ENCODE measurements at places on chromosomes 2 and 18. TPM values are rescaled to one million over a fixed set of nuclear protein-coding genes. Genes with fewer than 3 reads are reported as not detected.
A peak's percentile ranks its signal among the peaks of the same experiment; 100 is the strongest.

GRCh38 chr2:227221120-227221519 lies 56.7 kb downstream of the COL4A3 start:
- no peaks in the 10 kb centered on the region for H3K4me1 ChIP-seq
- no peaks in the 10 kb centered on the region for H3K27me3 ChIP-seq
- no peak overlapping the region for H3K27ac ChIP-seq

DNA sequence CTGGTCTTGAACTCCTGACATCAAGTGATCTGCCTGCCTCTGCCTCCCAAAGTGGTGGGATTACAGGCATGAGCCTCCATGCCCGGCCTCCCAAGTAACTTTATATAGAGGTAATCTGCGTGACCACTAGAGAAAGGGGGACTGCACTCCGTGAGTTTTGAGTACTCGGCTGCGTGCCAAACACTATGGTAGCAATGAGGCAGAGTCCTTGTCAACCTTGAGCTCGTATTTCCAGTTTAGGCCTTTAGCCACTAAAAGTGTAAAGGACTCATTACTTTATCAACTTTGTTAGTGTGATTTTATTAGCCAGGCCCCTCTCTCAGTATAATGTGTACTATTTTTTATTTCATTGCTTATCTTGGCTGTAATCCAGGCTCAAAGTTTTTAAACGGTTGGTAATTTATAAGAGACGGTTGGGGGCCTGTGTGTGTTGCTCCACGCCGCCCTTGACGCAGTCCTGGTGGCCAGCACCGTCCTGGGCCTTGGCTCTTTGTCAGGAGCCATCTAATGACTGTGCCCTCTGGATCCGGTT lies 56.2 kb downstream of the ZCCHC2 start:
- DNase-seq: no peak
- H3K4me1 ChIP-seq: no peaks in the 10 kb centered on the region
- no peaks in the 10 kb centered on the region for H3K27me3 ChIP-seq
- no peak overlapping the region for H3K4me3 ChIP-seq
- H3K27ac ChIP-seq: peak overlapping the region; percentile 47

GRCh38 chr2:41321351-41321750 lies 726.5 kb upstream of the PKDCC start:
- no peaks in the 10 kb centered on the region for H3K27me3 ChIP-seq
- no peaks in the 10 kb centered on the region for H3K36me3 ChIP-seq
- no peak overlapping the region for H3K4me3 ChIP-seq
- H3K27ac ChIP-seq: no peak overlapping the region
- H3K4me1 ChIP-seq: no peaks in the 10 kb centered on the region
- DNase-seq: no peak

DNA sequence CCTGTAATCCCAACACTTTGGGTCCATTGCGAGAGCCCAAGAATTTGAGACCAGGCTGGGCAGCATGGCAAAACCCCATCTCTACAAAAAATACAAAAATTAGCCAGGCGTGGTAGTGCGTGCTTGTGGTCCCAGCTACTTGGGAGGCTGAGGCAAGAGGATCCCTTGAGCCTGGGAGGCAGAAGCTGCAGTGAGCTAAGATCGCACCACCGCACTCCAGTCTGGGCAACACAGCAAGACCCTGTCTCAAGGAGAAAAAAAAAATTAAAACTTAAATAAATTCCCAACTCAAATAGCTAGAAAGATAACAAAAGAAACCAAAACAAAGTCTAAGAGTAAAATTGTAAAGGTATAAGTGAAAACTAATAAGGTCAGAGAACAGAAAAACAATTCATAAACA lies 6.2 kb downstream of the ASXL2 start:
- peaks cover 3% of the 10 kb centered on the region for H3K36me3 ChIP-seq
- H3K27ac ChIP-seq: no peak overlapping the region
- H3K4me1 ChIP-seq: no peaks in the 10 kb centered on the region
- H3K27me3 ChIP-seq: no peaks in the 10 kb centered on the region
- no peak for DNase-seq

DNA sequence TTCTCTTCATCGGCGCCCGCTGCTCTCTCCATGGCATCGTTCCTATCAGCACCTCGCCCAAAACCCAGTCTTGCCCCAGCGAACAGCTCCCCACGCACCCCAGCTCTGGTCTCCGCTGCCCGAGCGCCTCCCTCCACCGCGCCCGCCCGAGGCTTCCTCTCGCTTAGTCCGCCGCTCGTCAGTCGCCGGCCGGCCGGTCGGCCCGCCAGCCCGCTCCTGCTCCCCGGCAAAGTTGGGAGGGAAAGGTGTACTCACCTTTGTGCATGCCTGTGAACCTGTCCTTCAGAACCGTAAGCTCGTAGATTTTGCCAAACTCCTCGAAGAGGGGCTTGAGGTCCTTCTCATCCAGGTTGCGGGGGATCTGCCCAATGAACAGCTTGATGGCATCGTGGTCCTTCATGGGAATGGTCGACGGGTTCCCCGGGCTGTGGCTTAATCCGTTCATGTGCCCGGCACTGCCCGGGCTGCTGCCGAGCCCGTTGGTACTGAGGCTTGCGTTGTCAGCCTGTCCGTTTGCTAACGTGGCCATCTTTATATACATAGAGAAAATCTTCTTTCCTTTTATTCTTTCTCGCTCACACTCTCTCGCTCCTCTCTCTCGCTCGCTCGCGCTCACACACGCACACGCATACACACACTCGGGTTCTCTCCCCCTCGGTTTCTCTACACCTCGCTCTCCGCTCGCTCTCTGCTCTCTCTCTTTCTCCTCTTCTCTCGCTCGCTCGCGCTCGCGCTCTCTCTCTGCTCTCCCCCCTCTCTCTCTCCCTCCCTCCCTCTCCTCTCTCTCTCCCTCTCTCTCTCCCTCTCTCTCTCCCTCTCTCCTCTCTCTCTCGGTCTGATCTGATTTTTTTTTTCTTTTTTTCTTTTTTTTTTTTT lies at the start of gene CELF4:
Gene CELF4 (minus strand): TSS at position 698 of the 876 bp plus-strand sequence.
- peaks cover 22% of the 10 kb centered on the region for H3K27me3 ChIP-seq
- H3K27ac ChIP-seq: no peak within 1 kb of the TSS
- no peak for DNase-seq
- H3K36me3 ChIP-seq: no peaks in the 10 kb centered on the region
- no peaks in the 10 kb centered on the region for H3K4me1 ChIP-seq

DNA sequence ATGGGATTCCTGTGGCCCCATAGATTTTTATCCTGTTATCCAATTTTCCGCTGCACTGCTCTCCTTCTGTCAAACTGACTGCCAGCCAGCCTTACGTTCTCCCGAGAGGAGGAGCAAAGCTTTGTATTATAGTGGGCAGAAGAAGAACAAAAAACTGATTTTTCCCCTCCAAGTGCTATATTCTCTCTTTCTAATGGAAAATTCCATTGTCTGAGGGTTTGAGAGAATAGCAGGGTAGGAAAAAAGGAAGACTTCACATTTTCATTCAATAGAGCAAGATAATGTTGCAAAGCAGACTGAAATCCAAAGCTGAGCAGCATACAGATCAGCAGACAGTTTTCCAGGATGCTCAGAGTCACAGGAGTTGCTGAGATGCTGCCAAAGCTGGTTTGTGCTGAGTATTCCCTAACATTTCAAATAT lies 238.0 kb downstream of the UBE2E3 start:
- no peak overlapping the region for H3K27ac ChIP-seq
- no peaks in the 10 kb centered on the region for H3K4me1 ChIP-seq
- H3K36me3 ChIP-seq: no peaks in the 10 kb centered on the region
- H3K27me3 ChIP-seq: no peaks in the 10 kb centered on the region
- H3K4me3 ChIP-seq: no peak overlapping the region

GRCh38 chr2:134713606-134714005 lies 5.2 kb downstream of the TMEM163 start:
- DNase-seq: no peak
- peaks cover 8% of the 10 kb centered on the region for H3K4me1 ChIP-seq
- no peaks in the 10 kb centered on the region for H3K36me3 ChIP-seq
- H3K27me3 ChIP-seq: peaks cover 24% of the 10 kb centered on the region

DNA sequence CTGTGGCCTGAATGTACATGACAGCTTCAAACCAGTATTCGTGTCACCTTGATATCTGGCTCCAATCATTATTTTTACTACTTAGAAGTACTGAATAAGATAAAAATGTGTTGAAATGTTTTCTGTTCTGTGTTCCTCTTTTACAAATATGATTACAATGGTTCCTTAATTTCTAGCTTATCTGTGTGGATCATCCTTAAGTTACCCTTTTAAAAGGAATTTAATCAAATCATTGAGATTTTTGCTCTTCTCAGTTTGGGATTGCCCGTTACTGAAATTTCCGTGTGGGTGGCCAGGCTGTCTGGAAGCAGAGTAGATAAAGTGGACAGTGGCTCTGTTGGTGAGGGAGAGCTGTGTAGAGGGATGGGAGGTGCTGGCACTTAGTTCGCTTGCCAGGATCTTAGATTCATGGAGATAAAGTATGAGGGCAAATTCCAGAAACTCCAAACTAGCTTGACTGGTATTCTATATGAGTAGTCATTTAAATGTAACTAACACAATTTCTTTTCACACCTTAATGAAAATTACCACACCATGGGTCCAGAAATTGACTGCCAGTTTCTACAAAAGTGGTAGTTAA lies 27.4 kb upstream of the SAG start:
- no peak overlapping the region for H3K4me3 ChIP-seq
- no peaks in the 10 kb centered on the region for H3K27me3 ChIP-seq
- no peaks in the 10 kb centered on the region for H3K4me1 ChIP-seq
- DNase-seq: no peak
- H3K36me3 ChIP-seq: peaks cover 2% of the 10 kb centered on the region
- no peak overlapping the region for H3K27ac ChIP-seq

DNA sequence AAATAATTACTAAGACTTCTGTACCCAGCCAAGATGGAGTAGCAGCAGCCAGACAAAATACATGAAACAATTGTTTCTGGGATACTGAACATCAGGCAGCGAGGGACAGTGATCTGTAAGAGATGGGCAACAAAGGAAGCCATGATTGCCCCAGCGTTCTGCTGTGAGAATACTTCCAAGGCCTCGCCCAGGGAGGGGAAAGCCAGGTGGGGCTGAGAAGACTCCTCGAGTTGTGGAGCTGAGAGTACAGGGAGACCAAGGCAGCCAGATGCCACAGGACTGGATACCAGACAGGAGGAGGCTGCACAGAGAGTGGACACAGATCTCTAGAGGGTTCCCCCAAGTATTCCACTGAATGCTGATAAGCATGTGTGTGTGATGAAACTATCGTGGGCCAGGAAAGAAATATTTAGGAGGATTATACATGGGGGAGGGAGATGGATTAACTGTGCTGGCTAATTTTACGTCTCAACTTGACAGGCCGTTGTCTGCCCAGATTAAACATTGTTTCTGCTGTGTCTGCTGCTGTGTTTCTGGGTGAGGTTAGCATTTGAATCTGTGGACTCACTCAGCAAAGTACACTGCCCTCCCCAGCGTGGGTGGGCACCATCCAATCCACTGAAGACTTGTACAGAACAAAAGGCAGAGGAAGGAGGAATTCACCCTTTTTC lies 10.2 kb upstream of the LIMS2 start:
- no peak for DNase-seq
- H3K36me3 ChIP-seq: no peaks in the 10 kb centered on the region

DNA sequence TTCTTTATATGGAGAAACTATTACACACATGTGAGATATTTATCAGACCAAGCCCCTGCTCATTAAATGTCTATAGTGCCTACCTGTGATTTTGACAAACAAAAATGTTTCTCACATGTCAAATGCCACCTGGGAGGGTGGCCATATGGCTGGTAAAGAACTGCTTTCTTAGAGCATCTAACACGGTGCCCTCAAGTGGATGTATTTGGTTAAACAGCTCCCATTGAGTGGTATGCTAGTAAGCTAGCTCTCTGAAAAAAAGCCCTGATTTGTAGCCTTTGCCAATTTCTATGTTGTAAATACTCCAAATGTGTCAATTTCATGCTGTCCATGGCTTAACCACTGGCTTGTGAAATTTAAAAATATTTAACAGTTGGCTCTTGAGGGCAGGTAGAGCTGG lies 94.6 kb downstream of the PMAIP1 start:
- no peak for DNase-seq
- H3K4me1 ChIP-seq: no peaks in the 10 kb centered on the region
- no peaks in the 10 kb centered on the region for H3K27me3 ChIP-seq
- no peak overlapping the region for H3K27ac ChIP-seq
- H3K36me3 ChIP-seq: no peaks in the 10 kb centered on the region
- no peak overlapping the region for H3K4me3 ChIP-seq

- H3K4me1 ChIP-seq: no peaks in the 10 kb centered on the region
- H3K4me3 ChIP-seq: no peak overlapping the region
- no peak overlapping the region for H3K27ac ChIP-seq
These were observed 1183.2 kb upstream of the ACVR2A start for GRCh38 chr2:146661473-146662096.

DNA sequence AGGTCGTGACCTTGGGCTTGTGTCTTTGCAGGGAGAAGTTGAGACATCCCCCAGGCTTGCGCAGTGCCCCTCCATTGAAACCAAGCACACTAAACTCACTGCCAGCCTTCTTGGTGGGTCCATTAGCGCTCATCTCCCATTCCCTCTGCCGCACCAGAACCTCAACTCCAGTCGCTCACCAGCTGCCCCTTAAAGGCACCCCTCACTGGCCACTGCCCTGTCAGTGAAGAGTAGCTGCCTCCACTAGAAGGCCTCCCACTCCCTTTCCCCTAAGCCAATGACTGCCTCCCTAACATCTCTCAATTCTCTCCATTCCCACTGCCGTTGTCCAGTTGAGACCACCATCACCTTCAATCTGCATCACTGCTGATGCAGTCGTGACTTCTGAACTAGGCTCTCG lies 114.8 kb upstream of the EPC2 start:
- H3K27ac ChIP-seq: no peak overlapping the region
- no peaks in the 10 kb centered on the region for H3K36me3 ChIP-seq

GRCh38 chr2:143720095-143720664 lies 591.0 kb downstream of the ARHGAP15 start:
- H3K27ac ChIP-seq: no peak overlapping the region
- no peaks in the 10 kb centered on the region for H3K4me1 ChIP-seq
- no peaks in the 10 kb centered on the region for H3K27me3 ChIP-seq
- no peak for DNase-seq

- no peak overlapping the region for H3K4me3 ChIP-seq
- no peaks in the 10 kb centered on the region for H3K4me1 ChIP-seq
- H3K27ac ChIP-seq: no peak overlapping the region
- no peaks in the 10 kb centered on the region for H3K36me3 ChIP-seq
These were observed 75.0 kb upstream of the GATA6 start for GRCh38 chr18:22094358-22094734.

DNA sequence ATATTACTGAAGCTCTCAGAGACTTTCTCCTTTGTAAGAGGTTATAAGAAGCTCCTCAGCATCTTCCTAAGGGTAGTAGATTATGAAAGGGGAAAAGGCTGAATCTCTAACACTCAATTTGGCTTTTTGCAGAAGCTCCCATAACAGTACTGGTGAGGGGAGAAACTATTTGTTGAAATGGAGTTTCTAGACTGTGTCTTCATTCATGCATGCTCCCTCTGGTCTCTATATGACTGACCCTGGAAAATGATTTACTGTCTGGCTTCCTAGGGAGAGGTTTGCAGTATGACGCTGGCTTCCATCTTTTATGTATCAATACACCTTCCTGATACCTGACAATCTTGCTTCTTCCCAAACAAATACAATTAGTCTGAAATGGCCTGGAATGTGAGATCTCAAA lies 63.9 kb downstream of the LDAH start:
- DNase-seq: no peak
- no peak overlapping the region for H3K4me3 ChIP-seq
- no peaks in the 10 kb centered on the region for H3K36me3 ChIP-seq
- H3K4me1 ChIP-seq: no peaks in the 10 kb centered on the region

ALPG gene
- not detected for total RNA-seq

WDPCP gene
- 15.1 TPM for total RNA-seq

IL36A gene
- total RNA-seq: not detected

ALKAL2 gene
- total RNA-seq: 18.2 TPM

CNPPD1 gene
- total RNA-seq: 97.5 TPM

NHEJ1 gene
- total RNA-seq: 17.5 TPM

Measured in kidney (tissue), 22 donors.